ENCODE measurements at places on chromosomes 4 and X.

DNA sequence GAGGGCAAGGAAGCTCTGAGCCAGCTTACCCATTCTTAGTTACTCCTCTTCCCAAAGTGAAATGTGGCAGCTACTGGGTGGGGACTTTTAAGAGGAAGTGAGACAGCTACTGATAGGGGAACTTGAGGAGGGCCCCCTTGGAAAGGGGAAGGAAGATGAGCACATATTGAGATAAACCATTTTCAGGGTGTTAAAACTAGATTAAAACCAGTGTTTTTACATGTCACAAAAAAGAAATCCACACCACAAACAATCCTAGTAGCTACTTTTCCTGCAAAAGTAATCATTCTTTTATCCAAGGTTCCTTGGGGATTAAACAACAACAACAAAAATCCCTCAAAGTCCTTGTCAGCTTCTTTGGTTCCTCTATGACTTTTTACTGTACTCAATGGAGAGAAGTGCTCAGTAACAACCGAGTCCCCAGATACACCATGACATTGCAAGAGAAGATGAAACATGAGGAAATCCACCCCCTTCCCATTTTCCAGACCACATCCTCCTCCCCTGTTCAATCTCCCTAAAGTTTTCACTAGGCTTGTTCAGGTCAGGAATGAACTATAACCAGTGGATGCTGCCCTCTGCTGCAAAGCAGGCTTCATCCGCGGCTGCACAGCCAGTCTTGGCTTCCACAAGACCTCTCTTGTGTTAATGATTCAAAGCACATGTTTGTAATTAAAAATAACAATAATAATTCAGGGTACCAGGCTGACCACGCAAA lies 113.5 kb upstream of the TMEM164 start:
- no peak for DNase-seq

DNA sequence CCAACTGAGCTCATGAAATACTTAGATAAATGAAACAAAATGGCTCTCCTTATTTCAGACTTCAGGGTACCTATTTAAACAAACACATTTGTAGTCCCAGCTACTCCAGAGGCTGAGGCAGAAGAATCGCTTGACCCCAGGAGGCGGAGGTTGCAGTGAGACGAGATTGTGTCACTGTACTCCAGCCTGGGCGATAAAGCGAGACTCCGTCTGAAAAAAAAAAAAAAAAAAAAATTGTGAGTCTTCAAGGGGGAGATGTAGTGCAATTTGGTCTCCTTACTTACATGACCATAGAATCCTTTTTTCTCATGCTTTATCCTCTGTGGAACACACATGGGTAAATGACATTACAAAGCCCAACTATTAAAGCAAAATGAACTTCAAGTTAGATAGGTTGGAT lies 2.3 kb upstream of the ADAMTS3 start:
- no peak for DNase-seq

- no peak for DNase-seq
These were observed 419.1 kb upstream of the BOD1L1 start for GRCh38 chr4:14046642-14047041.

DNA sequence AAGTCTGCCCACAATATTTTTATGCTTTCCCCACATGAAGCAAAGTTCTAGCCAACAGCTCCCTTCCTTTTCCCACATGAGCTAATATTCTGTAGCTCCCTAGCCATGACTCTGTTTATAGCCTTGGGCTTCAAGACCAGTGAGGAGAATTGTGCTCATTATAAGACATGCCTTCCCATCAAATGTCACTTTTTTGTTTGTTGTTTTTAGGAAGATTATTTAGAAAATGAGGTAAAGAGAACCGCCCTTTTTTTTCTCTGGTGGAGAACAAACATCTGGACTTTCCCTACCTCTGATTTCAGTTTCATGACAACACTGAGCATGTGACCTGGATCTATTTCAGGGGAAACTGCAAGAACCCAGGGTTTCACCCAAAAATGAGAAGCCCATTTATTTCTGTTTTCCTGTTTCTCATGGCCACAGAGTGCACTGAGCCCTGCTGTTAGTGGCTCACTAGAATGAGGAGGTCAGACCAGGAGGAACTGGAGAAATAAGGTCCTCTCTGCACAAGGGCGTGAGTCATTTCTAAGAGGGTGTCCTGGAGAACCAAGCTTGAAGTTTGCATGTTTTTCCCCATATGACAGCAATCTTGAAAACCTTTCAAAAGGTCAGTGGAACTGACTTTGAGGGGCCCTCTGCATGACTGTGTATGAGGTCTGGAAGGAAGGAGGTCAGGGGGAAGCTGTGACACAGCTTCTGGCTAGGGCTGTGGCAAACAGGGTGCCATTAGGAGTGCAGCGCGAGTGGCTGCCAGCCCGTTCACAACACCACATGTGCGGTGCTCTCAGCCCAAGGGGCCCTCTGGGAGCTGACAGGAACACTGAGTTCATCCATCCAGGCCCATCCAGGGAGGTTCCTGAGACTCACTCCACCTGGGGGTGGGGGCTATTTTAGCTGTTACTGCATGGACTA lies 55.2 kb downstream of the CHST7 start:
- DNase-seq = no peak

DNA sequence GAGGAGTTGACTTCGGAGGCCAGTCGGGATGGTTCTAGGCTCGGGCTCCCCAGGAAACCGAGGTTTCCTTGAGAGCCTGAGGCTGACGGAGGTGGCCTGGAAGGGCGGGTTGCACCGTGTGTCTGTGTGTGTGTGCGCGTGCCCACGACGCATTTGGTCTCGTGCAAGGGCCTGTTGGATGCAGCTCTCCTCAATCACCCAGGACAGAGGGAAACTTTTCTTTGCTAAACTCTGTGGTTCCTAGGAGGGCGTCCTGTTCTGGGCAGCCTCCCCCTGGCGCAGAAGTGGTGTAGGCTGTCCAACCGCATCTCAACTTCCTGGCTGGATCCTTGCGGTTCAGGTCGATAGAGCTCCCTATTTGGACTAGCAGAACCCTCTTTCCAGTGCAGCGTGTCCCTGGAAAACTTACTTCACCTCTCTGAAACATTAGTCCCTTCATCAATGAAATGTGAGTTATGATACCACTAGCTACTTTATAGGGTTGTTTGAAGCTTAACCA lies 973 bp downstream of the STK32B start:
- DNase-seq = no peak
